Amniotic stem cell (primary cell): ENCODE measurements at places on chromosomes 5 and 9.

- no peak for DNase-seq
These were observed 243.3 kb upstream of the ACTBL2 start for GRCh38 chr5:57725658-57726504.

GRCh38 chr5:123754908-123755307, 242.9 kb downstream of the CSNK1G3 start:
- DNase-seq = no peak

DNA sequence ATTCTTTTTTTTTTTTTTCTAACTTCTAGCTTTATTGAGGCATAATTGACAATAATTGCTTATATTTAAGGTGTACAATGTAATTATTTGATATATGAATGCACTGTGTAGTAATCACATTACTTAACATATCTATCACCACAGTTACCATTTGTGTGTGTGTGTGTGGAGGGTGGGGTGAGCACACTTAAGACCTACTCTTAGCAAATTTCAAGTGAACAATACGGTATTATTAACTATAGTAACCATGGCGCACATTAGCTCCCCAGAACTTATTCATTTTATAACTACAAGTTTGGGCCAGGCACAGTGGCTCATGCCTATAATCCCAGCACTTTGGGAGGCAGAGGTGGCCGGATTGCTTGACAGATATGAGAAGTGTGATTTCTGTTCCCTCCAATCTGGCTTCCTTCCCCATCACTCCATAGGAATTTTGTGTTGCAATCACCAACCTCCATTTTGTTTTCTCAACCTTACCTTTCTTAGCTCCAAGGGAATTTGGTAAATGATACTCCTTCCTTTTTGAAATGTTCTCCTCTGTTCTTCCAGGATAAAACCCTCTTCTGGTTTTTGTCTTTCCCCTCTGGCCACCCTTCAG, 14.9 kb downstream of the TXN start:
- DNase-seq = no peak

DNA sequence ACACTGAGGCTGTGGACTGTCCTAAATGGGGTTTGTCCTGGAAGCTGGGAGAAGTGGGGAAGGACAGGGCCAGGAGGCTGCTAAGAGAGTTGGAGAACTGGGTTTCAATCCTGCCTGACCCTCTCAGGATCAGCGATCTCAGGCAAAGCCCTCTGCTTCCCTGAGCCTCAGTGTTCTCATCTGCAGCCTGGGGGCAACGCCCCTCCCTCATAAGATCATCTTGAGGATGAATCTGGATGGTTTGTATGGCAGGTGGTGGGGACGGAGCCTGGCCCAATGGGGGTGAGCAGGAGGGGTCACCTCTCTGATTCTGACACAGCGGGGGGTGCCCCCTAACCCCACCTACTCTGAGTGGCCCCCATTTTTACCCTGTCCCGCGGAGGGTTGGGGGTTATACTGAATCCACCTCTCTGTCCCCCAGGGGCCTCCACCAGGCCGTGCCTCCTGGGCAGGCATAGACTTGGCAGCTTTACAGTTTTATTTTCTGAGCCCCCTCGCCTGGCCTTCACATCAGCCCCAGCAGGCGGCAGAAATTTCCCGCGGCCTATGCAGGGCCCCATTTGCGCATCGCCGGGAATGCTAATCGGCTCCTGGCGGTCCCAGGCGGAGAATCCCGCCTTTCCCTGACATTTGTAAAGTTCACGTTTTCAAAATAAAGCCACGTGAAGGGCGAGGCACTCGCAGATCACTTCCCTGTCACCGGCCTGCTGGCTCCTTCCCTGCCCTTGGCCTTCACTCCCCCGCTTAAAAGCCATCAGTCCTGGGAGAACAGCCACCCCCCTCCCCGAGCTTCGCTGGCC, 17.8 kb upstream of the LAMC3 start:
- DNase-seq = no peak

DNA sequence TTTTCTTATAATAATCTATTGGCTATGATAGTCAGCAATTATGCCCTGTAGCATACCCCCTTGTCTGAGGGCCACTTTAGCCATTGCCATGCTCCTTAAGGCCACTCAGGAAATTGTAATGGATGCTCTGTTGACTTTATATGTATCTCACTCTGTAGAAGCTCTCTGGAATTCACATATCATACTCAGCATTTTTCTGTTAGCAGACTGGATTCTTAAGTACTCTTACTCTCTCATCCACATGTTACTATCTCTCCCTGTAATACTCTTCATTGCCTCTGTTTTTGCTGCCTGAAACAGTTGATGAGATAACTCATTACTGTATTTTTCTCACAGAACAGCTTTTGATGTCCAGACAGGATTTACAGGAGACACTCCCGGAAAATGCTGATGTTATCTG, 24.2 kb downstream of the TMEM232 start:
- no peak for DNase-seq

GRCh38 chr5:123809594-123810221, 297.7 kb downstream of the CSNK1G3 start:
- no peak for DNase-seq

DNA sequence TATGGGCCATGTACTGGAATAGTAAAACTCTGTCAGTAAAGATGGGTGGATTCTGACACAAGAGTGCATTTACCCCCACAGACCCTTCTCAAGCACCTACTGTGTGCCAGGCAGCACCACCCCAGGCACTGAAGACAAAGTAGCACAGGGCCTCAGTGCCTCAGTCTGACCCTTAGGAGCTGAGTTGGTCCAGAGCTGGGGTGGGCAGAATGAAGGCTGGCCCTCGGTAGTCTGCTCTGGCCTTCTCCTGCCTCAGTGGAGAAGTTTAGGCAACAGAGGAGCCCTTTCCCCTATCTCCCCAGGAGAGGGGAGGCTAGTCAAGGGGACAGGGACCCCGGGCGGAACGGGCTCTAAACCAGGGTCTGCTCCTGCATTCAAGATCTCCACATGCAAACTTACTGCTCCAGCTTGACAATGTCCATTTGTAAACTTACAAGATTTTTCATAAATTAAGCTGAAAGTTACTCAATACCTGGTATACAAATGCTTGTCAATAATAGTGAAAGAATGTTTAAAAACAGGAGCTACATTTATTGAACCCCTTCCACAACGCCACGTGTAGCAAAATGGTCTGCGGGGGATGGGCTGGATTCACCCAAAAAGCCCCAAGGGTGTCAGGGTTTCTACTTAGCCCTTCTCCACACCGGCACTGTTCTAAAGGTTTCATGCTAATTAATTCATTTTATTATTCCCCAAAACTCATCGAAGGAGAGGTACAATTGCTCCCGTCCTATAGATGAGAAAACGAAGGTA, 1.5 kb downstream of the VDAC1 start:
- no peak for DNase-seq

GRCh38 chr9:127263664-127264063, 910 bp upstream of the GARNL3 start:
- DNase-seq = no peak

DNA sequence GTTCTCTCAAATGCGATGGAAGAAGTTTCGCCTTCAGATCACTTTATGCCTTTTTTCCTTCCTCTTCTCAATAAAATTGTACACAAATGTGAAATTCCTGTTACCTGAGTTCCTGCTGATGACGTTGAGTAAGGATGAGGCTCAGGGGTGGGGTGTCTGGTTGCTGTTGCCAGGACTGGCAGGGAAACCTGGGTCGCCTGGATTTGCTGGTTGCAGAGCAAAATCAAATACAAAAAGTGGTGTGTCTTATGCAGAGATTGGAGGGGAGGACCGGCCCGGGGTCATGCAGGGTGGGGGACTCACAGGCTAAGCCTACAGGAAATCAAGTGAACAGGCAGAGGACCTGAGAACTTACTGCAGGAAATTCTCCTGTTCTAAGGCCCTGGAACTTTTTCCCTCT, 39.2 kb downstream of the ANXA2R start:
- DNase-seq = no peak

GRCh38 chr5:72486371-72486770, 20.8 kb downstream of the ZNF366 start:
- DNase-seq = no peak

- no peak for DNase-seq
These were observed 26.0 kb upstream of the LPAR1 start for GRCh38 chr9:111064160-111064837.

GRCh38 chr5:173161148-173161547, 16.8 kb downstream of the BNIP1 start:
- no peak for DNase-seq

GRCh38 chr5:179348843-179349242, 3.6 kb upstream of the ADAMTS2 start:
- no peak for DNase-seq

DNA sequence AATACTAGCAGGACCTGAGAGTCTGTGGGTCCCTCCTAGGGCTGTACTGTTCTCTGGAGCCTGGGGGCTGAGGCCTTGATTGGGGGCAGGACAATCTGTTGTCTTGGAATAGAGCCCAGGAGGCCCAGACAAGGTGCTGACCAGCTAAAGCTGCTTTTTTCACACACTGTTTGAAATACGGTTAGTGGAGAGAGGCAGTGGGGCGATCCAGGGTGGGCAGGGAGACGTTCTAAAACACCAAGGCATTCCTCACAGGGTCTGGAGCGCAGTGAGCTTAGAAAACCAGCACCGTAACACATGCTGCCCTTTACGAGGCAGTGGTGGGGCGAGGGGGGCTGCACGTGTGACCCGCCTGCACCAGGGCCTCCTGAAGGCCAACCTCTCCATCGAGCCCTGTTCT, 55.1 kb downstream of the EHMT1 start:
- no peak for DNase-seq

DNA sequence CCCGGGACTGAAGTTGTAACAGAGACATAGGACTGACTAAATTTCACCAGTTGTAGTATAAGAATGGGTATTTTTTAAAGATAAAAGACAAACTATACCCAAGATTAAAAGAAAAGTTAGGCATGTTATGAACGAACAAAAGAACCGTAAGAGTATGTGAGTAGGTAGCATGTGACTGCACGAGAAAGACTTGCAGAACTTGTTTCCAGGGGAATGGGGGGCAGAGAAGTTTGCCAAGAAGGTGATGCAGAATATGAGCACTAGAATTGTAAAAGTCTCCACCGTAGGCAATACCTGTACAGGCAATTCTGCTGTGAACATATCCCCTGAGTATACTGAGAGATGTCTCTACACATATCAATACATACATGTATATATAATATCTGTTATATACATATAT, 614.7 kb downstream of the PRELID2 start:
- DNase-seq = no peak

GRCh38 chr9:114226246-114227055, 71.1 kb downstream of the COL27A1 start:
- no peak for DNase-seq

- DNase-seq = no peak
These were observed 169.5 kb upstream of the TAS2R1 start for GRCh38 chr5:9799606-9800005.

GRCh38 chr9:95552814-95553546, 36.2 kb upstream of the PTCH1 start:
- DNase-seq = no peak

- no peak for DNase-seq
These were observed at the start of gene SYK for GRCh38 chr9:90801241-90801972. Gene SYK, plus strand, starts transcription at chr9:90801819. Its CDS starts 42,080 bp downstream, at chr9:90843899.

- DNase-seq = no peak
These were observed 167.0 kb downstream of the CRB2 start for GRCh38 chr9:123523001-123523400.

DNA sequence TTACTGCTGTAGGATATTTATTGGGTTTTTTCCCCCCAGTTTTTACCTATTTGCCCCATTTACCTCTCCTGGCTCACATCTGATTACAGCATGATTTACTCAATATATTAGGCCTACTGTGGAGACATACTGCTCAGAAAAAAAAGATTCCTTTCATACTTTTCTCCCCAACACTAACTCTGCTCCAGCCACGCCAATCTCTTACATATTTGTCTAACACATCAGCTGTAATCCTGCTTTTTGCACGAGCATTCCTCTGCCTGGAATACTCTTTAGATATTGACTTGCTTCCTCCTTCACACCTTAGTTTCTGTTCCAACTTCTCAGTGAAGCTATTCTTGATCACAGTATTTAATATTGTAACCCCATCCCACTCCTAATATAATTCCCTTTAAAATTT, 158.1 kb upstream of the VCAN start:
- DNase-seq = no peak

- no peak for DNase-seq
These were observed 143.4 kb upstream of the KLF9 start for GRCh38 chr9:70557661-70558369.

- DNase-seq = no peak
These were observed 499.5 kb upstream of the KLF4 start for GRCh38 chr9:107989099-107989498.

- DNase-seq = no peak
These were observed 124.9 kb downstream of the PPP2R2B start for GRCh38 chr5:146753641-146754040.

GRCh38 chr5:54900984-54901725, 84.2 kb downstream of the ESM1 start:
- DNase-seq = no peak

- no peak for DNase-seq
These were observed 94.5 kb upstream of the SPATA31D4 start for GRCh38 chr9:81833563-81834345.
